ENCODE measurements at places on chromosomes 7 and 10.

- no peak for DNase-seq
Measured at GRCh38 chr7:47464266-47464665, 117.6 kb downstream of the TNS3 start.

- DNase-seq, result peak; percentile 64
Measured at GRCh38 chr10:30687698-30688213, 58.2 kb upstream of the LYZL2 start.

GRCh38 chr10:279655-280054 is 144.4 kb downstream of the ZMYND11 start:
- DNase-seq, result no peak

- DNase-seq, result no peak
Measured at GRCh38 chr10:1273372-1274105, 217.4 kb downstream of the WDR37 start.

GRCh38 chr7:13904689-13905088 is 84.8 kb downstream of the ETV1 start:
- DNase-seq, result no peak

GRCh38 chr10:117134056-117134305 is 4.1 kb downstream of the VAX1 start:
- no peak for DNase-seq

DNA sequence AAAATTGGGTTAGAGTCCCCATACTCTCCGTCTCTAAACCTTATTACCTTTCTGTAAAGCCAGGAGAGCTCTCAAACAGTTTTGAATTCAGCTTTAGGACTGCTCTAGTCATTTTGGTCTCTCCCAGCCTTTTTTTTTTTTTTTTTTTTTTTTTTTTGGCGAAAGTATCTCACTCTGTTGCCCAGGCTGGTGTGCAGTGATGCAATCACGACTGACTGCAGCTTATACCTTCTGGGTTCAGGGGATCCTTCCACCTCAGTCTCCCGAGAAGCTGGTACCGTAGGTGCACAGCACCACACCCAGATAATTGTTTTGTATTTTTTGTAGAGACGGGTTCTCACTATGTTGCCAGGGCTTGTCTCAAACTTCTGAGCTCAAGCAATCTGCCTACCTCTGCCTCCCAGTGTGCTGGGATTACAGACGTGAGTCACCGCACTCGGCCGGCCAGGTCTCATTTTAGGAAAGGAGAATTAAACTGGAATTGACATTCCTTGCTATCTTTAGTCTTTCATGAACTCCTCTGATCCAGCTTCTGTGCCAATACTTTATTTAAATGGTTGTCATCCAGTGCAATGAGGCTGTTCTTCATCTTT is 31.4 kb upstream of the RSU1 start:
- no peak for DNase-seq

- no peak for DNase-seq
Measured at GRCh38 chr7:55587687-55588378, 15.5 kb upstream of the VOPP1 start.

DNA sequence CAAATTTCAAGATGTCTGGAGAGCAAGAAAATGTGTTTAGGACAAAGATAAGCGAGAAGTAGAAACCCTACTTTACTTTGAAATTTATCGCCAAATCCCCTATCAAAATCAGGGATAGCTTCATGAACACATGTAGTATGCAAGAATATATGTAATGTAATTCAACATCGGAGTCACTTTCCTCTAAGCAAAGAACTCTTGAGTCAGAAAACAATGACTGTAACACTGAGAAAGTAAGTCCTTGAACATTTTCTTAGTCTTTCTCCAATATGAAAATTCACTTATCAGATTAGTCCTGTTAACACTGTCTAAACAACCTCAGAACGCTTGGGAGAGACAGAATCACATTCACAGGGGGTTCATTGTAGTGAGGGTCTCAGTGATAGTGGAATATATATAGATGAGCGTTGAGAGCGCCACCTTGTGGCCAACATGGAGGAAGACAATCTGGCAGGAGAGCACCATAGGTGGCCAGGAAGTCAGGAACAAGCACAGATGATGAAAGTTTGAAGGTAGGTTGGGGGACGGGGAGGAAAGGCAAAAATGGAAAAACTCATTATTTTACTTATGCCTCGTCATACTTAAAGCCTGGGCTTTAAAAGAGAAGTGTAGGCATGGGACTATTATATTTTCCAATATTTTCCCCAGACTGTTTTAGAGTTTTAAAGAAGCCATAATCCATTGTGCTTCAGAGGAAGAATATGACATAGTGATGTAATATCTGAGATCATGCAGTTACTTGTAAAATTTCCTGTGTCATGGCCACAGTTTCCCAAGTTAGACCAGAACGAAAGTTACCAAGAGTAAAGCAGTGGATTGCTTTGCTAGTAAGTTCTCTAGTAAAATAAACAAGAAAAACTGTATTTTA is 115.5 kb upstream of the GNAI1 start:
- no peak for DNase-seq

Data from left ventricle myocardium inferior (tissue), 1 donor.